Esophagus muscularis mucosa (tissue), 4 donors: ENCODE measurements at places on chromosomes 4 and X. TPM values are rescaled to one million over a fixed set of nuclear protein-coding genes. Genes with fewer than 3 reads are reported as not detected.

Gene TMEM150C
- total RNA-seq, result 3.3 TPM

DNA sequence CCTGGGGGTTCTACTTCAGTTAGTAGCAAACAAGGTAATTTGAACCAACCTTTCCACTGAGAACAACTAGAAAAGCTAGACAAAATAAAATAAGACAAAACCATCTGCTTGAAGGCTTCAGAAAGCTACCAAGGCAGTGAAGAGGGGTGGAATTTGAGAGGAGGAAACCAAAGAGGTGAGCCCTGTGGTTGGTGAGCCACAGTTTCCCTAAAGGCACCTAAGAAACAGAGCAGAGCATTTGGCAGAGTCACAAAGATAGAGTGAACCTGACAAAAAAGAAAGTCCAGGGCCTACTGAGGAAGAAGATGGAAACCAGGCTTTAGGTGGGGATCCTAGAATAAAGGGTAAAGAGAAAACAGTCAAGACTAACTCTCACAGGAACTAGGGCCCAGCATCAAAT is 44.3 kb downstream of the CHST7 start:
- no peak for DNase-seq

DNA sequence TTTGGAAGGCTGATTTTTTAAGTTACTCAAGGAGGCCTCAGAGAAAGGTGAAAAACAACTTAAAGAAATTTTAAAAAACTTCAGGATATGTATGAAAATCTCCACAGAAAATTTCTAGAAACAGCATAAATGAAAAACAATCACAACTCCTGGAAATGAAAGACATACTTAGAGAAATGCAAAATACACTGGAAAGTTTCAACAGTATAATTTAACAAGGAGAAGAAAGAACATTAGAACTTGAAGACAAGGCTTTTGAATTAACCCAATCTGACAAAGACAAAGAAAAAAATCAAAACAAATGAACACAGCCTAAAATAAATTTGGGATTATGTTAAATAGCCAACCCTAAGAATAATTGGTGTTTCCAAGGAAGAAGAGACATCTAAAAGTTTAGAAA is 300.5 kb downstream of the ANTXR2 start:
- no peak for DNase-seq

- DNase-seq, result no peak
Measured at GRCh38 chrX:43595931-43596330, 60.2 kb upstream of the MAOA start.

- no peak for DNase-seq
Measured at GRCh38 chr4:87521757-87522374, 7.3 kb downstream of the SPARCL1 start.

Gene ADD1
- total RNA-seq, result 290 TPM

DNA sequence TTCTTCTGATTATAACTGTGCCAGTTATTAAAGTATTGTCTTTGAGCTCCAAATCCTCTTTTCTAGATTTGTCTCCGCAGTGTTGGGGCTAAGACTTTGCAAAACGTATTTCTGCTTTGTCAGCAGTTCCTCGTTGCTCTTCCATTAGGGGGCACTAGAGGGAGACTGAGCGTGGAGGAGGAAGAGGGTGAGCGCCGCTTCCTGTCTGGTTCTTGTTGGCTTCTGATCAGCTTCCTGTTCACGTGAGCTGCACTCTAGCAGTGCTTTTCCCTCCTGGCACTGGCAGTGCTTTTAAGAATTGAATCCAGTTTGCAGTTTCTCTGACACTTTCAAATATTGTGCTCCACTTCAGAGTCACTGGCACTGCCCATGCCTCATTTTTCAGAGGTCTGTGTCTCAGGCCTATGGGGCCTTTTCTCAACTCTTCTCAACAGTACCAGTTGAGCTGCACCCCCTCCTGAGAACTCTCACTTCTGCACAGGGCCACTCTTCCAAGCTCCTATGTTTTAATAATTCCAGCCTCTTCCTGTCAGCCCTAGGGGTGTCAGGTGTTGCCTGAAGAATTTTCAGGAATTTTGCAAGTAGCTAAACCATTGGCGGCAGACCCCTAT is 54.4 kb upstream of the LCORL start:
- no peak for DNase-seq

GRCh38 chr4:140253556-140254027 is 99.6 kb upstream of the MAML3 start:
- no peak for DNase-seq

Gene GPR82
- total RNA-seq, result not detected

GRCh38 chr4:61663310-61663709 is 463.2 kb downstream of the ADGRL3 start:
- no peak for DNase-seq

GRCh38 chr4:93834249-93835066 is 5.9 kb downstream of the ATOH1 start:
- DNase-seq, result no peak

DNA sequence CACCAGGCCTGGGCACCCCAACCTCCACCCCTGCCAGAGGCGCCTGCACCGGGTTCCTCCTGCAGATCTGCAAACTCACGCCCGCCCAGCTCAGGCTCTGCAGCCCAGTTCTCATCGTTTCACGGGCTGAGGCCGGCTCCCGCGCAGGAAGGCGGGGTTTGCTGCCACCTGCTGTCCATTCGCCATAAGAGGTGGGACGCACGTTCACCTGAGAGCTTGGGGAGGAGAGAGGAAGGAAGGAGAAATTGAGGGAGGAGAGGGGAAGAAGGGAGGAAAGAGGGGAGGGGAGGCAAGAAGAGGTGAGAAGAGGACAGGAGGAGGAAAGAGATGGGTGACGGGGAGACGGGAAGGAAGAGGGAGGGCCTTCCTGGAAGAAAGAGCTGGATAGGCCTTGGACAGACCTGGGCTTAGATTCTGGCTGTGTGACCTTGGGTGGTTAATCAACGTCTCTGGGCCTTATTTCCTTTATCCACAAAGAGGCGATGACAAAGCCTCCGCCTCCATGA is 114.5 kb downstream of the ADRA2C start:
- no peak for DNase-seq

Gene HTN1
- total RNA-seq, result not detected

Gene VCX2
- not detected for total RNA-seq

DNA sequence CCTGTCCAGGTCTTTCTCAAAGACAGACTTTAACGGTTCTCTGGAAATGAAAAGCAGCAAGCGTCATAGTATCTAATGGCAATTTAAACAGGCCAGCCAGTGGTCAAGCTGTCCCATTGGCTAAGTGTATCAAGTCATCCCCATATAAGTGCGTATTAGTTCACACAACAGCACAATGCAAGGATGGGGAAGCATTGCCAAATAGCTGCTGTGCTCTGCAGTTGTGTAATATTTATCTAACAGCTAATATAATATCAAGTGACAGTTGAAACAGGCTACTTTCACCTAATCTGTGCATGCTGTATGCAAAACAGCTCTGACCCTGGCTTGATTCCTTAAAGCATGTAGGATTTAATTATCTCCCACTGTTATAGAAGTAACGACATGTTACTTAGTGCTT is 134.8 kb upstream of the PPARGC1A start:
- DNase-seq, result no peak

DNA sequence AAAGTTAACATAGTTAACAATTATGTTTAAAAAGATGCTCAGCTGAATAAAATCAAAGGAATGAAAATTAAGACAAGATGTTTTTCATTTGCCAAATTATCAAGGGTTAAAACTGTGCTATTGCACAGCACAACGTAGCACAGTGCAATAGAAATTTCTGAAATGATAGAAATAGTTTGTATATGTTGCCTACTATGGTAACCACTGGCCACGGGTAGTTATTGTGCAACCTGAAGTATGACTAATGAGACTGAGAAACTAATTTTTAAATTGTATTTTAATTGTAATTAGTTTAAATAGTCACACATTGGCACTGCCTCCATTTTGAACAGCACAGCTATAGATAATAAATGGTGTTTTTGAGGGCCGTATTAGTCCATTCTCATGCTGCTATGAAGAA is 343.1 kb upstream of the FAM241A start:
- DNase-seq, result no peak

Gene CNGA1
- total RNA-seq, result 4.0 TPM

DNA sequence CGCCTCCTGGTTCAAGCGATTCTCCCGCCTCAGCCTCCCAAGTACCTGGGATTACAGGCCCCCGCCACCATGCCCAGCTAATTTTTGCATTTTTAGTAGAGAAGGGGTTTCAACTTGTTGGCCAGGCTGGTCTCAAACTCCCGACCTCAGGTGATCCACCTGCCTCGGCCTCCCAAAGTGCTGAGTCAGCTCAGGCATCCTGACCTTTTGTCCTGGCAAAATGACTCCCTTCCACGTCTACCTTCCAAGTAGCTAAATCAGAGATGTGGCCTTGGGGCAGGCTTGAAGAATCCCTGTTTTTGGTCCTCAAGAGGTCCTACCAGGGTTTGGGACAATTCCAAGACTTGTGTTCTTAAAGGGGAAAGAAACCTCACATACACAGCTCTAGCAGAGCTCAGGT is 12.8 kb downstream of the AFAP1 start:
- DNase-seq, result no peak

Gene FRMPD4
- total RNA-seq, result 0.83 TPM

- no peak for DNase-seq
Measured at GRCh38 chr4:4852591-4853362, 6.7 kb upstream of the MSX1 start.

DNA sequence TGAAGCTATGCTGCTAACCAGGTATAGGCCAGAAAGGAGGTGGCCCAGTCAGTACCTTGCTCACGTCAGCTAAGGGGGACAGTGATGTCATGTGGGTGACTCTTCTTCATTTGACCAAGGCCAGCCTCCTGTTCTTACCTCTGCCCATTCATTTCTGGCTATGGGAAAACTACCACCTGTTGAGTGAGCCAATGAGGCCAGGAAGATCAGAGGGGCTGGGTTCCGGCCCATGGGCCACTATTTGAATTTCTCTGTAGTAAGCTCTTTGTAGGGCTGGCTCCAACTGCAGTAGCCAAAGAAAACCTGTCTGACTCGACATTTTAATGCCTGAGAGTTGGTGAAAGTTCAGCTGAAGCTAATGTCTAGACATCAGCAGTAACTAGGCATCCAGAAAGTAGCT is 102.6 kb downstream of the AKAP4 start:
- DNase-seq, result no peak

DNA sequence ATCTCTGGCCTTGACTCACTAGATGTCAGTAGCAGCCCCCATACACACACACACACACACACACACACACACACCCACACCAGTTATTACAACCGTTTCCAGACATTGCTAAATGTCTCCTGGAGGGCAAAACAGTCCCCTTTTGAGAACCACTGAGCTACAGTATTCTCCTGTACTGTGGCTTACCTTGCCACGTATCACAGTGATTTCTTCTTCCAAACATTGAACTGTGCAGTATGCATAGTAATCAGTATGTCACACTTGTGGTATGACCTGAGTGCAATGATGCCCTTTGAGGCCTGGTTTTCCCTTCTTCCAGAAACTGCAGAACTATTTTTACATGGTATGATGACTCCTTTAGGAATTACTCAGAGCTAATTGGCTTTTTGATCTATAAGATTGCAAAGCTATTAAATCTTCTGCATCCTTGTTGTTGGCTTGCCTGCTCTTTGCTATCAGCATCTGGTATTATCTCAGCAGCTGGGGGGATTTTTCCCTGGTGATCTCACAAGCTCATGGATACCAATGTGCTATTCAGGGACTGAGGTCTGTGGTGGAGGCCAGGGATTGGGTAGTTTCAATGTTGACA is 3.6 kb upstream of the THOC2 start:
- DNase-seq, result no peak

Gene ARHGEF38
- total RNA-seq, result 0.29 TPM

GRCh38 chrX:148371291-148371690 is 129.1 kb upstream of the AFF2 start:
- no peak for DNase-seq

DNA sequence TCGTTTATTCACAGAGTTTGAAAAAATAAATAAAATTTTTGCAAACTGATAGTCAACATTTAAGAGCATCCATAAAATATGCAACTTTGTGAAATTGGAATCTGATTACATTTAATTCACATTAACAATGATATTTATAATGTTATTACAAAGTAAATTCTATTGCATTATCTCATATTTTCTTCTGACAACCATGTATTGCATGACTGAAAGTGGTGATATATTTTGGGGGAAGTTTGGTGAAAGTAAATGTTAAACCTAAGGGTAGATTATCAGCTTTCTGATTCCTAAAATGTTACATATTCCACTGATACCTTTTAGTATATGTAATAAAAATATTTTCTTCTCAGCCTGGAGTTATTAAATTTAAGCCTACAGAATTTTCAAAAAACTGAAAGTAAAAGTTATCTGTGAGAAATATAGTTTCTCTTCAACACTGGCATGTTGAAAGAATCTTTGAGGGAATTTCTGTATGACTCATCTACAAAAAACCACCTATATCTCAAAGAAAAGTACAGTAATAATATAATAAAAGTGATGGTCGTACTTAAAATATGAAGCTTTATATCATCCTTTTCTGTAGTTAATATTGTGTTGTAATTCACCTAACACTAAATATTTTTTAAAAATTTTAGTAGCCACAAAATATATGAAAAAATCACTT is 1179.6 kb upstream of the PCDH7 start:
- DNase-seq, result no peak

Gene IL21
- total RNA-seq, result not detected

Gene PNMA5
- total RNA-seq, result not detected

- no peak for DNase-seq
Measured at GRCh38 chrX:30874851-30875250, 14.2 kb downstream of the TAB3 start.

DNA sequence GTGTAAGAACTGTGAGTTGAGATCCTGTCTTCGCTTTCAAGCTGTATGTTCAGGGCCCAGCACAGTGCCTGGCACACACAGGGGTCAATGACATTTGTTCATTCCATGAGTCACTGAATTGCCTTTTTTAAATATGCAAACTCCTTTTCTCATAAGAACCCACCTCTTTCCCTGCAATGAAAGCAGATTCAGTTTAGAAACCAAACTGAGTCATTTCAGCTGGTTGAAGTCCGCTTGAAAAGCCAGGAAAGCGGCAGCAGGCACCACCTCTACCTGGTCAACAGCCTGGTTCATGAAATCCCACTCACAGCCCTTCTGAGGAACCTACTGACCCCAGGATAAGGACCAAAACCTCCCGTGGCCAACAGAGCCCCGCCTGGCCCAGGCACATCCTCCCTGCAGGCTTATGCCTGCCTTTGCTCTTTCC is 4.5 kb upstream of the C1QTNF7 start:
- peak; percentile 85 for DNase-seq

Gene F8
- total RNA-seq, result 17.0 TPM

- DNase-seq, result no peak
Measured at GRCh38 chr4:166862032-166862431, 372.3 kb downstream of the SPOCK3 start.

DNA sequence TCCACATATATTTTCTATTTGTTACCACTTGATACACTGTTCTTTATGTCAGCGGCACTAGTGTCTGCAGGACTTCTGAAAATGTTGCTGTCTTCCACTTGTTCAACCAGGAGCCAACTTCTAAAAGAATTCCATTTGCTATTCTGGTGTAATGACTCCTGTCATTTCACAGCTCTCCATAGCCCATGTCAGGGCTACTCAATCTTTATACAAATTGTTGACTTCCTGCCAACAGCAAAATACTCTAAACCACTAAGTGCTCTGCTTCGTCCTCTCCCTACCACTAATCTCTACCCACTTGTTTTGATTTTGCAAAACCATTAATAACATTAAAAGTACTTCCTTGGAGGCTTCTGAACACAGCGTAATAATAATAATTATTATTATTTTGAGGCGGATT is 7.2 kb downstream of the CTSO start:
- no peak for DNase-seq

- DNase-seq, result no peak
Measured at GRCh38 chr4:46870411-46870810, 38.6 kb downstream of the COX7B2 start.
